ENCODE measurements at places on chromosomes 4 and X.

DNA sequence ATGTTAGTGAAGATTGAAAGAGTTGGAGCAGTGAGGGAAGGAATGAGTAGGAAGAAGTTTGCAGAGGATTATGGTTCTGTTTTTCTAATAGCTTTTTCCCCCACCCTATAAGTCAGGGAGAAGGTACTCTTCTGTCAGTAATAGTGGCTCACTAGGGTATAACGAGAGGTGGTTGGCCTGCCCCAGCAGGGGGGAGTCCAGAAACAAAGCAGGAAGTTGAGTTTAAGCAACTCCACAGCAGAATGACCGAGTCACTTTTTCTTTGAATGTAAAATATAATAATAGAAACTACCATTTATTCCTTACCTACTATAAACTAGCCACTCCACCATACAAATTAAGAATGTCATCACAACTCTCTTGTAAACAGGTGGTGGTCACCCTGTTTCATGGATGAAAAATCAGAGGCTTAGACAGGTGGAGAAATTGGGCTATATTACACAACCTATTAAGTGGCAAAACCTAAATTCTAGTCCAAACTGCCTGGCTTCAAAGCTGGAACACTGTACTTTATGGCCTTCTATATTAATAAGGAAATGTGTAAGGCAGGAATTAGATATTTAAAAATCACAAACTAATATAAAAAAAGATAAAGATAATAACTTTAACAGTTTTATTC, 21.9 kb downstream of the AP1AR start:
- no peak for DNase-seq

GRCh38 chr4:182826391-182826790, 90.8 kb downstream of the DCTD start:
- DNase-seq = no peak

DNA sequence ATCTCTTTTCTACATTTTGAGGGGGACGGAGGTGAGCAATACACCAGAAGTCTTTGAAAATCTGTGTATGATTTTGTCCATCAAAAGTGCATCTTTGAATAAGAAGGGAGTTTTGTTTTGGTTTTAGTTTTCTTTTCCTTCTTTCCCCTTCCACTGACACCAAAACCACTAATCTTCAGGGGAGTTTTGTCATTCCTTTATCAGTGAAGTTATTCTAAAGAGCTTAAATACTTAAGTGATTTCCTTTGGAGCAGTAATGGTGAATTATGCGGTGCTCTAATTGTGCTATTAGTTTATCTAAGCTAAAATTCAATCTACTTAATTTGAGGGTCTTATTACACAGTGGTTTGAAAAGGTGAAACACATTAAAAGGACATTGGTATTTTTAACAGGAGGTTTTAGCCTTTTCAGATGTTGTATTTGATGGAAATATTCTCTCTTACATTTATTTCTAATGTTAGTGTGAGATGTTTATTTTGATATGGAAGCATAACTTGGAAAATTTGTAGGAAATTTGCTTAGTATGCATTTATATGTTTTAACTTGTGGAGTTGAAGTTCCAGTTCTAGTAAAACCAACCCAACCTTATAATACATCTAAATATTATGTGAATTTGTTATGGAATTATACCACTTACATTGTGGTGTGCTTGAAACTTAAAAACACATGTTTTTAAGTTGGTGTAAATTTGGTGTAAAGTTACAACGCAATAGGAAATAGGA, 124.9 kb downstream of the PCDH7 start:
- no peak for DNase-seq

- DNase-seq = no peak
These were observed 346.6 kb downstream of the CENPC start for GRCh38 chr4:67198727-67199126.

DNA sequence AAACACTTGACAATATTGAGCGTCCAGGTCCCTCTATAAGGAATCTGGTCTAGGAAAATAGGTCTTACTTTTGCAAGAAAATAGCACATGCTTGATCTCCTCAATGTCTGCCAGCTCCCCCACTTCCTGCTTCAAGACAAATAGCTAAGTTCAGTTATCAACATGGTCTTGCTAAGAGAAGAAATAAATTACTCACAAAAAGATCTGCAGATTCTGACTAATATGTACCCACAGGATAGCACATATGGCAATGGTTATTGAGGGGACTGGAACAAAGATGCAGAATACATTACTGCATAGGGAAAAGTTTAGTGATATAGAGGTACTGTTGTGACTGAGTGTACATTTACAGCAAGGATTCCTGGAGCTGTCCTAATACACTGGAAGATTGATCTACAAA, 457.5 kb upstream of the GRID2 start:
- DNase-seq = no peak

GRCh38 chrX:148523303-148524080, 23.1 kb downstream of the AFF2 start:
- no peak for DNase-seq

- no peak for DNase-seq
These were observed 2.2 kb downstream of the RBBP7 start for GRCh38 chrX:16867947-16868346.

DNA sequence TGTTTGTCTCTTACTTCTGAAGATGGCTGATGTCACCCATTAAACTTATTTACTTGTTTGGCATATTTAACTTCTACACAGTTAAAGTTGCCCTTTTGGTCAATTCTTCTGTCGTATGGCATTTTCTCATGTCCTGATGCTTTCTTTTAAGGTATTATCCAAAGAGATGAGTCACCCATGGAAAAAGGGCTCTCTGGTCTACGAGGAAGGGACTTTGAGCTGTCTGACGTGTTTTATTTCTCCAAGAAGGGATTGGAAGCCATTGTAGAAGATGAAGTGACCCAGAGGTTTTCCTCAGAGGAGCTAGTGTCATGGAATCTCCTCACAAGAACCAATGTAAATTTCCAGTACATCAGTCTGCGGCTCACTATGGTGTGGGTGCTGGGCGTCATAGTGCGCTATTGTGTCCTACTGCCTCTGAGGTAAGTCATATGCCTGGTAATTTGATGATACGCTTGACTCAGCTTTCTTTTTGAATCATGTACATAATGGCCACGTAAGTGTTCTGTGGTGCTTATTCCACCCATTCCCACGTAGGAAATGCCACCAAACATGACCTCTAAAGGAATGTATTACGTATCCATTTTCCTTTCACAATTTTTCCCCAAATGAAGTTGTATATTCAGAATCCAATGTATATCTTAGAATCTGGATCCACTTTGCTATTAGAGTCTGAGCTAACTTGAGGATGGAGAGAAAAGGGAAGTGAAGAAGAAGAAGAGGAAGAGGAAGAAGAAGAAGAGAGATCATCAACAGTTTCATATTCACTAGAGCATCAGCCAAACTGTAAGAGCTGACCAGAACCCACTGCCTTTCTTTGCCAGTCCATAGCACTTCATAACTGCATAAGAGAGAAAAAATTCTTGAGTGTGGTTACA, 45.7 kb downstream of the GPAT3 start:
- no peak for DNase-seq

DNA sequence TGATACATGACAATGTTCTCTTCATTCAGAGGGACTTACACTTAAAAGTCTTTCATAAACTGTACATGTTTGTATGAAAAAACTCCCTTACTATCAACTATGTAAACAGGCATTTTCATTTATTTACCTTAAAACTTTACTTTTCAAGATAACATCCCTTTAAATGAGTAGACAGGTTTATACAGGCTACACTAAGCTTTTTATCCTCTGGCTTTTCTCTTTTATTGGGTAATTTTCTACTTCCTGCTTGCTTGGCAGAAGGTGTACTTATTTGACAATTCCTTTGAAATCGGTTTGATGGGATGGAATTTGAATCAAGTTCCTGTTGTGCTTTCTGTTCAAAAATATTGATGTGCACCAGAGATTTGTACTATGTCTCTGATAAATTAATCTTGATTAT, 81.4 kb downstream of the PTPN13 start:
- DNase-seq = no peak

GRCh38 chr4:141081921-141082395, 51.3 kb downstream of the RNF150 start:
- DNase-seq = no peak

GRCh38 chr4:100268789-100269188, 78.5 kb upstream of the DDIT4L start:
- DNase-seq = no peak

GRCh38 chr4:37068580-37068979, 176.0 kb upstream of the NWD2 start:
- DNase-seq = no peak

- no peak for DNase-seq
These were observed 78.9 kb downstream of the IL21 start for GRCh38 chr4:122541996-122542395.

DNA sequence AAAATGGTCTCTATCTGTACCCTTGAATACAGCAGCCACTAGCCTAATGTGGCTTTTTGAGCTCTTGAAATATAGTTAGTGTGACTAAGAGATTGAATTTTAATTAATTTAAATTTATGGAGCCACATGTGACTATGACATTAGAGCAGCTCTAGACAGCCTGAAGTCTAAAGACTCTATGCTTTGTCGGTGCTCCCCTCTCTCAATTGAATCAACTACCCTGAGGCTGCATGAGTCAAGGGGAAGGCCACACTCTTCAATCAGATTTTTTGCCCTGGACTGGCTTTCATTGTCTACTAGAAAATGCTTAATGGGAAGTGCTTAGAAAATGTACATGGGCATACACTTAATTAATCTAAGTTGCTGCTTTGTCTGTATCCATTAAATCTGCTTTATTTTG, 11.7 kb downstream of the TLR7 start:
- no peak for DNase-seq

DNA sequence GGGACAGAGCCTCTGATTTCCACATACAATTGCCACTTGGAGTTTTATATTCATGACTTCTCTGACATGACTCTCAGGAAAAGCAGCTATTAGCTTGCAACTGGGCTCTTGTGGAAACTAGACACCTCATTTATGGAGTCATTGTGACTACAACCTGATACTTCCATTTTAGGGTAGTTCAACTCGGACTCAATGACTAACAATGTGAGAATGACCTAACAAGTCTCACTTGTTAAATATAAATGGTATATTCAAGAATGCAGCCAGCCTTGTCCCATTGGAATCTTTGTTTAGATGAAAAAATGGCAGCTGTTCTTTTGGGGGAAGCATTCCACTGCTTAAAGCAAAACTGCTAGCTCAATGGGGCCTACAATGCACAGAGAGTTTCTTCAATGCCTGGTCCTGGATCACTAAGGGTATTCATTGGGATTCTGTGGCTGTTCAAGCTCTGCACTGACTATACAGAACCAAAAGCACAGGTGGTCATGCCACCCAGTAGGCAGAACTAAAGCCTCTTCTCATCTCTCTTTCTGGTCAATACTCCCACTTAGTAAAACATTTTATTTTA, 36.5 kb upstream of the GLRA3 start:
- DNase-seq = no peak

DNA sequence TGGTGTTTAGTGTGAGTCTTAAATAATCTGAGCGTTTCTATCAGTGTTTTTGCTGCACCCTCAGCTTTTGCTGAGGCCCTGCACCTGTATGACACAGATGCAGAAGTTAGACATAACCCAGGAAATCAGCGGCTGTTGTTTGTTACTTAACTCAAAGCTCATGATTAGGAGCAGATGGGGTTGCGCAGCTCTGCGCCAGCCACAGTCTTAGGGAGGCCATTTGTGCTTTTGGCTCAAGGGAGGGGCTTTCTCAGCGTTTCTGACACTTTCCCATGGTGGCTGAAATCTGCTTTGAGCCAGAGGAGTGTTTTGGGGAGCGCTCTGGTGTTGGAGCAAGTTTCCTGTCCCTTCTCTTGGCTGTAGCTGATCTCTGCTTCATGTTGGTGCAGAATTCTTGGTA, 433.8 kb downstream of the NAF1 start:
- DNase-seq = no peak

GRCh38 chr4:8205241-8205707, 6.2 kb downstream of the SH3TC1 start:
- DNase-seq = no peak

DNA sequence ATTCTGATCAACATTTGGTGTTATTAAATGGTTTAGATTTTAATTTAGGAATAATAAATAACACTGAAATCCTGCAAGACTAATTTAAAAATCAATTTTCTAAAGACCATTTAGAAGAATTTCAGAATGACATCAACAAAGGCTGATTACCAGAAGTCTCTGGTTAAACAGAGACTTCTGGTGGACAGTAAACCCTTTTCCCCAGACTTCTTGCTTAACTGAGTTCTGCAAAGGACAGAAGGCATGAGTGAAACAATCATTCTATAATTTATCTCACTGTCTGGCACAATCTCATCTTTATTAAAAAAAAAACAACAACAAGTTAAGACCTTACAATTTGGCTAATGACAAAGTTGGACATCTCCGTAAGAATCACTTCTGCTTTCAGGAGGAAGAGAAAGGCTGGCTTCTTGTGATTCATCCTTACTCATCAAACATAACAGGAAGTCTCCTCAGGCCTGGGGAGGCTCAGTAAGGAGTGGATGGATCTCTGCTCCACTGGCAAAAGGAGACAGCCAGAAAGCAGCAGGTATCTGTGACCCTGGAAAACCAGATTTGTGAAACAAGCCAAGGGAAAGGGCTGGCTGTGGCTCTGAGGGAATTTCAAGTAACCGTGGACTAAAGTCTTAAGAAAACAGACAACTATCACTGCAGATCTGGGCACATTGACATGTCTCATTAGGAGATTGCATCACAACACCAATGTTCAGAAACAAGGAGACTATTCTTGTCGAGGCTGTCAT, 908 bp upstream of the TLR6 start:
- no peak for DNase-seq

GRCh38 chrX:11423362-11423818, 130.2 kb downstream of the AMELX start:
- no peak for DNase-seq

DNA sequence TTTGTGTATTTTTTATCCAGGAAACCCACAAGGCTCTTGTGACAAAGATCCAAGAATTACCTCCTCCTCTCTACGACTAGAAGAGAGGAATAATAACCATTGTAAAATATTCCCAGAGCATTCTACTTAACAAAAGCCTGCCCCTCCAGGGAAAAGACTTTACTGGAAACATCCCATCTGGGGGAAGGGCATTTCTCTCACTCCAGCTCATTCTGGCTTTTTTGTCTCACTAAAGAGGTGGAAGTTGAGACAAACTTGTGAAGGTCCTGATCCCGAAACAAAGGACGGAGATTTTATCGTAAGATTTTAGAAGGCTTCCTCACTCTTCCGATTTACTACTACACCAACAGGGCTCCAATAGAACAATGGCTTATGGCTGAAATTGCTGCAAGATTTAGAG, 692.0 kb upstream of the GRID2 start:
- no peak for DNase-seq

- DNase-seq = no peak
These were observed 64.5 kb upstream of the CHRNA9 start for GRCh38 chr4:40270609-40271008.

DNA sequence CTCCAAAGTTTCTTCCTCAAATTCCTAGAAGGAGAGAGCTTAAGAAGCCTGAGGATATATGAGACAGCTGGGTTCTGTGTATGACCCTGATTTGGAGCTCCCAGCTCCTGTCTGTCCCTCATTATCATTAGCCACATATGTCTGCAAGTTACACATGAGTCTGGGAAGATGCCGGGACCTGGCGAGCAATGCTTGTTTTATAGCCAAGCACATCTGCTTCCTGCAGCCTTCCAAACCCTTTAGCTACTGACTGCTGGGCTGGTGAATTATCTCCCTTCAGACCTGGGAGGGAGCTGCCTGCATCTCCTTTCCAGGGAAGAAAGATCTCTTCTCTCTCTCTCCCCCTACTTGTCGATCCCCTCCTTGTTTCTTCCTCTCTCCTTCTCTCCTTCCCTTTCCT, 556.7 kb upstream of the BOD1L1 start:
- no peak for DNase-seq

- DNase-seq = no peak
These were observed 368.3 kb upstream of the GNPDA2 start for GRCh38 chr4:45094684-45095083.

- no peak for DNase-seq
These were observed 21.1 kb downstream of the ACOX3 start for GRCh38 chr4:8419222-8420041.

Measured in NCI-H1436 treated with DMSO at 0.1 percent for 48 hours (cell line).